ENCODE measurements at places on chromosomes 3 and 15. TPM values are rescaled to one million over a fixed set of nuclear protein-coding genes. Genes with fewer than 3 reads are reported as not detected.

DNA sequence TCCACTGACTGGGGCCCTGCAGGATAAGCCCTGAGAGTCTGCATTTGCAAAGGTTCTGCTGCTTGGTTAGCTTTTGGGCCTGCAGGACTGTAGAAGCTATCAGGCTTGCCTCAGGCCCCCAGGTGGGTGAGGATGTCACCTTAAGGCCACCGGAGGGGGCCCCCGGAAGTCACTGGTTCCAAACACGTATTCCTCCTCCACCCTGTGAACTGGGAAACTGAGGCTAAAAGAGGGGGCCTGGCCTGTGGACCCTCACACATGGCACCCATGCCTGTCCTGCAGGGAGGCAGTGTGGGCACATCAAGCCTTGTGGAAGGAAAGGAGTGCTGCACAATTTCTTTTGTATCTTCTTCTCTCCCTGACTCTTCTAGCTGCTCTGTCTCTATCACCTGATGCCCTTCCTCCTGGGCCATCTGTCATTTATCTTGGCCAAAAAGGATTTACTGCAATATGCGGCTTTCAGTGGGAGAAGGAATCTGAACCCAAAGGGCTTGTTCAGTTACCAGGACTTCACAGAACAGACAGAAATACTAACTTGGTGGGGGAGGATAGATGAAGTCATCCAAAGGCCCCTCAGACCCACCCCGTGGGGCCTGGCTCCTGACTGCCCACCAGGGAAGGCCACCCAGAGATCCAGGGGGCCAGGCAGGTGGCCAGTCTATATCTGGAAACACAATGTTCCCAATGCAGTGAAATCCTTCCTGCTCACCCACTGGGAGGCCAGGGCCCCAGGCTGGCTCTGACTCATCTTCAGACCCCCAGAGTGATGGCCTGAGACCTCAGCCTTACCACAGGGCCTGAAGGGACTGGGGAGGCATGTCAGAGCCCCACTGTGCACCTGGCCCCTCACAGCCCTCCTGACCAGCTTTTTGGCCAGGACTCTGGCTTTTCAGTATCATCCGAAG, 18.3 kb downstream of the UBAP1L start:
- DNase-seq: no peak

DNA sequence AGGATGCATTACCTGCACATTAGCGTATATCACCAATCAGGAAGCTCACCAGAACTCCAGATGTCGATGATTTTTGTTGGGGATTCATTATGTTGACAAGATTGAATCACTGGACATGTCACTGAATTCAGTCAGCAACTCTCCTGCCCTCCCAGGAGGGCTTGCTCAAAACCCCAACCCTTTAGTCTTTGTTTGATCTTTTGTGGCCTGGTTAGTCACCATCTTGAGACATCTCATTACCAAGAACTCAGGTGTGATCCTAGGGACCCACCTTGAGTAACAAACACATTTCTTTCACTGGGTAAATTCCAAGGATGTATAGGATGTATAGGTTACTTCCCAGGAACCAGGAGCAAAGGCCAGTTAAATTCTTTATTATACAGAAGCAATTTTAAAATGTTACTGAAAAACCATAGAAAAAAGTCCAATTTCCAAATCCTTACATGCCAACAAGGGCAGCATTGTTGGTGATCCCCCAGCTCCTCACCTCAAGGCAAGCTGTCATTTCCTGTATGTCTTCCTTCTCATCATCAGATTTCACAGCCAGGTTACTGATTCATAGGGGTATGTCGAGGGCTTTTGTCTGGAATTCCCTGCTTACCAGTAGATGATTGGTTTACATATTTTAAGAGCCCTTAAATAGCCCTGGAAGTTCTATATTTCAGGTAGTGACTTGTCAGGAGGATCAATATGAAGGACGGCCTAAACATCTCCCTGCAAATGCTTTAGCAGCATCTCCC, 11.7 kb downstream of the SNRPN start:
- DNase-seq: no peak

The TNNC1 gene
- total RNA-seq: 7.2 TPM

The DPPA2 gene
- total RNA-seq: not detected

DNA sequence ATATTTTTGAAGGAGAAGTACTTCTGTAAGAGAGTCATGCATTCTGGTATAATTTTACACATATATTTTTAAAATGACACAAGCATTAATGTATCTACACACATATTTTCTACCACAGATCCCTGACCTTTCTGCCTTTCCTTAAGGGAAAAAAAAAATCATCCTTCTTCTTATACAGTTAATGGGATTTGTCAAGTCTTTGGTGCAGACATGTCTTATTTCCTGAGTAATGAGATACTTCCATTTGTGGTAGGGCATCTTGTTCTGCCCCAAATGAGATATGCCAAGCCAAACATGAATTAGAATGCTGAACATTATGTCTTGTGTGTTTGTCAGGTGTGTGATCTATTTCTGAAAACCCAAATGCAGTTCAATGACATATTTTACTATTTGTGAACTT, 329.9 kb downstream of the RBMS3 start:
- DNase-seq: no peak

Measured in activated naive CD4-positive, alpha-beta T cell treated with anti-CD3 and anti-CD28 coated beads for 36 hours (primary cell).